ENCODE measurements at places on chromosomes 5 and 9.

DNA sequence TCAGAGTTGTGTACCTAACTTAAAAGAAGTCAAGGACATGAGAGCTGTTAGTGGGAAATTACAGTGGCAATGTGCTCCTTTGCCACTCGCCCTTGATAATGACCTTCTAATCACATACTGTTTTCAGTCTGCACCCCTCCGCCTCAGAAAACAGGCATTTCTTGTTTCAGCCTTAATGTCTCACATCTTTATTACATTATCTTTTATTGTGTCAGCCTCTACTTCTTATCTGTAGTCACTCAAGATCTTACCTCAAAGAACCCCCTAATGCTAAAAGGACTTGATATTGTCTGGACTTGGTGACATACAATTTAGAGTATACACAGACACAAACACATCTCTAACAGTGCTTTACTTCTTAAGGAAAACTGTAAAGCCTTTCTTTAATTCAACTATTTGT, 97.9 kb downstream of the PLCXD3 start:
- DNase-seq: no peak

DNA sequence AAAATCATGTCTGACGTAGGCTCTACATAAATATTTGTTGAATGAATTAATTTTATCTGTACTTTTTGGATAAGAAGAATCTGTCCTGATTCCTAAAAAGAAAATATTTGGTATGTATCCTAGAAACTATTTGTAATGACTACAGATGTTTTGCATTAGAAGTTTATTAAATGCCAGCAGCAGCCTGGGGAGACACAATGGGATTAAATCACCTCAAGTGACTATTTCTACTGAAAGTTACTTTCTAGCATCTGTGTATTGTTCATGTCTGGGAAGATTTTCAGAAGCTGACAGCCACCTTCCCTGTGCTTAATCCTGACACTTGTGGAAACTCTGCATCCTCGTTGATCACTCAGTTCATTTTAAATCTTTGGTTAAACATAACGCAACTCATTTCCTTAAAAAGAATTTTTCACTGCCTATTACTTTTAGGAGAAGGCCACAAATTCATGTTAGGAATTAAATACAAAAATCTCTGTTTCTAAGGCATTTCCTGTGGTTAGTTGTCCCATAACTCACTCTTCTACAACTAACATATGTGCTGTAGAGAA, 209.3 kb upstream of the PPP1R2B start:
- no peak for DNase-seq

GRCh38 chr5:115838885-115839518, 2.4 kb downstream of the ATG12 start:
- DNase-seq: peak; percentile 77

GRCh38 chr5:78327761-78328510, 32.5 kb upstream of the SCAMP1 start:
- no peak for DNase-seq

DNA sequence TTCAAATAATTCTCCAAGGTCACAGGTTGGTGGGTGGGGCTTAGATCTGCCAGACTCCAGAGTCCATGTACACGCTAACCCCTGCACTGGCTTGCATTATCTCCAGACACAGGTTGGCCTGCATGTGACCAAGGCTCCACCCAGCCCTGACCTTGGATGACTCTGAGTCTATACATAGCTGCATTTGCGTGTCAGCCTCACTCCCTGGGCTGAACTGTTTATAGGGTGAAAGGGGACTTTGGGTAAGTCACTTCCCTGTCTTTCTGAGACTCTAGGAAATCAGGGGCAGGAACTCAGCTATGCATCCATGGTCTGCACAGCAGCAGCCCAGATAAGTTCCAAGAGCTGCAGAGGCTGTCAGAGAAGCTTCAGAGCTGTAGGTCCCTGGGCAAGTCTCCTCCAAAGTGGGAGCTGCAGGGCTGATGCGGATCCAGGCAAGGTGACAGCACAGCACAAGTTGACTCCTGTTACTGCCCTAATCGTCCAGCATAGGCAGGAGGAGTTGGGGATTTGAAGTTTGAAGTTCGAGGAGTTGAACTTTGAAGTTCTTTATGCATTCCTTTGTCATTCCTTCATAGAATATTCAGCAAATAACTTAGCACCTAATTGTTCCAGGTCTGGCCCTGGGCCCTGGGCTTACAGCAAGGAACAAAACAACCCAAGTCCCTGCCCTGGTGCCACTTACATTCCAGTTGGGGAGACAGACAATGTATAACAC, 53.4 kb downstream of the SLC22A5 start:
- DNase-seq: peak; percentile 50

DNA sequence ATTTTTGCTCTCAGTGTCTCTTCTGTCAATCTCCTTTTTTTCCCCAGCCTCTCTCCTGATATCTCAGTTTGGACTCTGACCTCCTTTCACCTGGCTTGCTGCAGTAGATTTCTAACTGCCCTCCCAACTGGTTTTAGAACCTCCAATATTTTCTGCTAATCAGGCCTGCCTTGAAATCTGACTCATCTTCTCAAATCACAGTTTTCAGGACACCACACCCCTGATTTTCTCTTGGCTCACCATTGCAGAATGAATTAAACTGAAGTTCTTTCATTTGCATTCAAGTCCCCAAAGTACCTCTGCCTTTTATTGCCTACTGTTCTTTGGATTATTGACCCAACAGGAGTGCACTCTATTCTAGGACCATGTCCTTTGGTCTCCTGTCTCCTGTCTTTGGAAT, 310.4 kb upstream of the TRPC7 start:
- no peak for DNase-seq

GRCh38 chr9:18473652-18474279, at the start of gene ADAMTSL1:
TSS of gene ADAMTSL1 (plus strand) at chr9:18474153. CDS start at chr9:18474233, 80 bp downstream.
- no peak for DNase-seq

- DNase-seq: no peak
These were observed 54.1 kb downstream of the ARHGEF37 start for GRCh38 chr5:149635394-149635793.

GRCh38 chr9:25260046-25260445, 418.2 kb downstream of the TUSC1 start:
- DNase-seq: no peak

- DNase-seq: no peak
These were observed 19.8 kb downstream of the CCDC69 start for GRCh38 chr5:151204051-151204450.

DNA sequence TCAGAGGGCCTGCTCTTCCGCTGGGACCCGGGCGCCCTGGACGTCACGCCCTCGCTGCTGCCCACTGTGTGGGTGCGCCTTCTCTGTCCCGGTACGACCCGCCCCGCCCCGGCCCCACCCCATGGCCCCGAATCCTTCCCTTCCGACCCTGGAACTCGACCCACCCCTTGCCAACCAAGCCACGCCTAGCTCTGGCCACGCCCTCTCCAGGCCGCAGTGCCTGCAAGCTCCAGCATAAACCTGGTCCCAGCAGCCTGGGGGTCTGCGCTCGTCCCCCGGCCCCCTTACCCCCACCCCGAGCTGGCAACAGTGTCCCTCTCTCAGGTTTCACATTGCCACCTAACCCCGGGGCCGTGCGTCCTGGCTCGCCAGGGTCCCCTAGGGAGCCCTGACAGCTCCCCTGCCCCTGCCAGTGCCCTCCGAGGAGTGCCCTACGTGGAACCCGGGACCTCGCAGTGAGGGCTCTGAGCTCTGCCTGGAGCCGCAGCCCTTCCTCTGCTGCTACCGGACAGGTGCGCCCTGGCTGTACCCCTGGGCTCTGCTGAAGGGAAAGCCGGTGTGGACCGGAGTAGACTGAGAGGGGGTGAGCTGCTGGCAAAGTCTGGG, 3.4 kb downstream of the ADGRD2 start:
- no peak for DNase-seq

DNA sequence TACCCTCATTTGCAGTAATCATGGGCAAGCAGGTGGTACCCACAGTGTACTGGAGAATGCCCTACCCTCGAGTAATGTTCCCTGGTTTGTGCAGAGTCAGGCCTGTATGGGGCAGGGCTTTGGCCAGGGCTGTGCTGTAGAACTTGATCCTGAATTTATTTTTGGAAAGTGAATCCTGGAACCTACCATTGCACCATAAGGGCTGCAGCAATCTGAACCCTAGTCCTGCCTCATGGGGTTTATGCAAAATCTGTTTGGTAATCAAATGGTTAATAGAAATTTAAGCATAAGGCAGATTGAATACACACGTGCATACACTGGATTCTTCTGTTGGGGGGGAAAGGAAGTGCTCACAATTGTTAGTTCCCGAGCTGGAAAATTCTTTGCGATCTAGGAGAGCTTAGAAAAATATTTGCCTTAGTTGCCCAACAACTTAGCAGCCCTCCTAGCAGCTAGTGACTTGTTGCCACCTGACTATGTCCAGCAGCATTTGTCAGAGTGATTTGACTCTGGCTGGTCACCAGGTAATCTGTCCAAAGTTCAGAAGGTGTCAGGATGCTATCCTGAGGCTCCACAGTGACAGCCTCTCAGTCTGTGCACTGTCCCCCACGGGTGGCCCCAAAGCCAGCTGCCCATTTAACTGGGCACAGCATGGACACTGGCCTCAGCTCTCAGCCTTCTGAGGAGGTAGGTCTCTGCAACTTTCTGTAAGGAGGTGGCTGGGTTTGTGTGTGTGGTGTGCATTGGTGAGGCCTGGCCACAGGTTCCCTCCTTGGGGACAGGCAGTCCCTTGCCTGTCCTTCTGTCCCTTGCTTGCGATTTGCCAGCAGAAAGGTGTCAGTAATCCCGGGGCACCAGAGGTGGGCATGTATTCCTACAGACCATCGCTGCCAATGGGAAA, 8.3 kb downstream of the MVB12B start:
- no peak for DNase-seq

DNA sequence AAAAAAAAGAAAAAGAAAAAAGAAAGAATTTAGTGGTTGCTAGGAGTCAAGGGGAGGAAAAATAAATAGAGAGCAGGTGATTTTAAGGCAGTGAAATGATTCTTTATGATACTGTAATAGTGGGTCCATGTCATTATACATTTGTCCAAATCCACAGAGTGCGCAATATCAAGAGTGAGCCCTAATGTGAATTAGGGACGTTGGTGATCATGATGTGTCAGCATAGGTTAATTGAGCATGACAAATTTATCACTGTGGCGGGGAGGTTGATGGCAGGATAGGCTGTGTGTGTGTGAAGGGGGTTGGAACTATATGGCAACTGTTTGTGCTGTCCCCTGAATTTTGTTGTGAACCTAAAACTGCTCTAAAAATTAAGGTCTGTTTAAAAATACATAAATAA, 357.8 kb downstream of the ICE1 start:
- DNase-seq: no peak

DNA sequence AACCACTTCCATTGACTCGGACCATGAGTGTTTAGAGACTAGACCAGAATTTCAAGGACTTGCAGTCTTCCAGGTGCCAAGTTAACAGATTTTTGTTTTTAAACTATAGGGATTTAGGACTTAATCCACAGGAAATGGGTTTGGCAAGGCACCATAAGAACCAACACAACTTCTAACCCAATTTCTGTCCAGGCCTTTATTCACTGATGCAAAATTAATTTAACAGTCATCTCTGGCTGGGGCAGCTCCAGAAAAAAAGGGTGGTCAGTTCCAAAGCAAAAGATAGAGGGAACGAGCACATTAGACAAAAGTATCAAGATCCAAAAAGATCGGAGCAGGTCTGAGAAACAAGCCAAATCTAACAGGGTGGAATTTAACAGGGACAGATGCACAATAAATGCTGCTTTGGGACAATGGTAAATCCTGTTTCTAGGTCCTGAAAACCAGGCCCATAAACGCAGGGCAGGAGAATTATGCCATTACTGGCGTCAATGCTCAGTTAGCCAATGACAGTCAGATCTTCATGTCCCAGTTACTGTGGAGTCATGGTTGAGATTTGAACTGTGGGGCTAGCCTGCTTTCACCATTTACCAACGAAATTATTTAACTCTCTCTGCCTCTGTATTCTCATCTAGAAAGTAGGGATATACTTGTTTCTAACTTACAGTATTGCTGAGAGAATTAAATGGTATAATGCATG, 590.8 kb upstream of the BRINP1 start:
- DNase-seq: no peak

DNA sequence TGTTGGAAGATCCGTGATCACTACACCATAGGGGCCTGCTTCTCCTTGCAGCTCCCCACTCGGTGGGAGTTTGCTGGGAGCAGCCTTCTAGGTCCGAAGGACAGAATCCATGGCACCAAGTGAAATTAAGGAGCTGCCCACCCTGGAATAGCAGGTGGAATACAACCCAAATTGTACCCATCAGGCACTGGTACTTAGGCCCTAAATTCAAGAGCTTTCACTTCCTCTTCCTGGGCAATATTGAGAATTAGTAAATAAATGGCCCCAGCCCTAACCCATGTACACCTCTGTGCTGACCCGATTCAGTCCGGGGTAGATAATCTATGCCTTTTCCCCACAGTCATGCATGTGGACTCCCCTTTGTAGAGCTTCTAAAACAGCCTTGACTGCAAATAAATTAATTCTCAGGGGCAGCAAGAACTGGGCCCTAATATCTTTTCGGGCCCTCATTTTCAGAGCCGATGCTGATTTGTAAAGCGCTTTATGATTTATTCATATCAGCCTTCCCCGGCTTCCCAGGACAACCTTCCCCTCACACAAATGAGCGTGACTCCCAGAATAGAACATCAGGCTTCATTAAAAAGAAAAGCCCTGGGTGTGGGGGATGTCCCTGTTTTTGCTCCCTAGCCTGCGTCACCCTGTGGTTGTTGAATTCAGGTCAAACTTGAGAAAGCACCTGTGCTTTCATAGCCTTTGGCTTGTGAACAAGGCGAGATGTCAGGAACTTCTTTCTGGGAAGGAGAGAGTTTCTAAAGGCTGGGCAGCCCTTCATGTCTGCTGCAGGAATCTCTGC, 126.1 kb upstream of the TBC1D2 start:
- DNase-seq: no peak

DNA sequence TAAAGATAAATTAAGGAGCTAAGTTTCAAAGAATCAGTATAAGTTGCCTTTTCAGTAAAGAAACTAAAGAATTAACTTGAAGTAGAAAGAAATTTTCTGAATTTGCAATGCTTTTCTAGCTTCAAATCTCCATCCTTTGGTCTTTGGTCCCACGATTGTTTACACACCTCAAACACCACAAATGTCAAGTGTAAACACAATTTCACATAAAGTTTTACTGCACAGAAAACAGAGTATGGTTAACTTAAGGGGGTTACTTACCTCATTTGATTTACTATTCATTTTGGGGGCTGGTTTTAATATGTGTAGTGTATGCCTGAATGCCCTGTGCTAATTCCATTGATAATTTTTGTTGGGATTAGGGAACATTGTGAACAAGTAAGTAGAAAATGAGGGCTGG, 4.1 kb downstream of the CDO1 start:
- no peak for DNase-seq

DNA sequence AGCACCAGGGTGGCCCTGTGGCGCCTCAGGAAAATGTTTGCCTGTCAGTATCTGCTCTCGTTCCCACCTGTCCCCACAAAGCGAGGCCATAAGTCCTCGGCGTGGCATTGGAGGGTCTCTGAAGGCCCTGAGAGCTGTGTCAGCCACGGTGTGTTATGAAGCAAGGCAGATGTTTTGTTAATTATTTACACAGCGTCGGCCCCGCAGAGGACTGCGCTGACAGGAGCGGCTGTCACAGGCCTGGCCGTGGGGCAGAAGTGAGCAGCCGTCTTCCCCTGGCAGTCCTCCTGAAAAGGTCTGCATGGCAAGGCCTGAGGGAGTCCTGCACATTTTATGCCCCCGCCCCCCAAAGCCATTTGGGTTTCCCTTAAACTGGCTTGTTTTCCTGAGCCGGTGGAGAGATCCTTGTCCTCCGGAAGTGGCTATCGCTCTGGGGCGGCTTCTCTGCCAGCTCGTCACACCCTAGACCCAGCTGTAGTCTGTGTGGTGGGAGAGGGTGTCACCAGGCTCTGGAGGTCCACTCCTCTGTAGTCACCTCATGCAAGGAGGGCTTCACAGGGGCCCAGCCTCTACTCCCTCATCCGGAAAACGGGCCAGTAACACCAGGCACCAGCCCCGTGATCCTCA, 6.2 kb downstream of the NEK6 start:
- DNase-seq: no peak
